Dermis microvascular lymphatic vessel endothelial cell (primary cell): ENCODE measurements at places on chromosomes 16 and 17. TPM values are rescaled to one million over a fixed set of nuclear protein-coding genes. Genes with fewer than 3 reads are reported as not detected.

DNA sequence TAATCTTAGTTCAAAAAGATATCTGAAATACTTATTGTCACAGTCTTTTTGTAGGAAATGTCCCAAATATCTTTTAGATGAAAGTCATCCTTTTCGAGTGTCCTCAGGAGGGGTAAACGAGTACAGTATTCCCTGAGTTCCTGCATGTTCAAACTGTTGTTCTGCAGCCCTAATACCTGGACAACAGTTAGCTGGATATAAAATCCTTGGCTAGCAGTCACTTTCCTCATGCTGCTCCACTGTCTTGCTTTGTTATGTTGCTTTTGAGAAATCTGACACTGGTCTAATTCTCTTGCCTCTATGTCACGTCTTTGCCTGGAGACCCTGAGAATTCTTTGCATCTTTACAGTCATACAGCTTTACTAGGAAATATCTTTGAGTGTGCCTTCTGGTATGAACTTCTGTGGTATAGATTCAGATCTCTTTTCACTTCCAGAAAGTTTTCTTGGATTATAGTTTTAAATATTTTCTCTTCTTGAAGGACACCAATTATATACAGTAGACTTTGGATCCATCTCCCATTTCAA is 9.5 kb downstream of the MBTD1 start:
- DNase-seq, result no peak

GRCh38 chr17:16932611-16933010 is 39.3 kb downstream of the TNFRSF13B start:
- no peak for DNase-seq

- DNase-seq, result no peak
These were observed 227.2 kb upstream of the MON1B start for GRCh38 chr16:76963614-76964315.

The SETD6 gene
- total RNA-seq, result 7.2 and 16.7 TPM in 2 replicates

DNA sequence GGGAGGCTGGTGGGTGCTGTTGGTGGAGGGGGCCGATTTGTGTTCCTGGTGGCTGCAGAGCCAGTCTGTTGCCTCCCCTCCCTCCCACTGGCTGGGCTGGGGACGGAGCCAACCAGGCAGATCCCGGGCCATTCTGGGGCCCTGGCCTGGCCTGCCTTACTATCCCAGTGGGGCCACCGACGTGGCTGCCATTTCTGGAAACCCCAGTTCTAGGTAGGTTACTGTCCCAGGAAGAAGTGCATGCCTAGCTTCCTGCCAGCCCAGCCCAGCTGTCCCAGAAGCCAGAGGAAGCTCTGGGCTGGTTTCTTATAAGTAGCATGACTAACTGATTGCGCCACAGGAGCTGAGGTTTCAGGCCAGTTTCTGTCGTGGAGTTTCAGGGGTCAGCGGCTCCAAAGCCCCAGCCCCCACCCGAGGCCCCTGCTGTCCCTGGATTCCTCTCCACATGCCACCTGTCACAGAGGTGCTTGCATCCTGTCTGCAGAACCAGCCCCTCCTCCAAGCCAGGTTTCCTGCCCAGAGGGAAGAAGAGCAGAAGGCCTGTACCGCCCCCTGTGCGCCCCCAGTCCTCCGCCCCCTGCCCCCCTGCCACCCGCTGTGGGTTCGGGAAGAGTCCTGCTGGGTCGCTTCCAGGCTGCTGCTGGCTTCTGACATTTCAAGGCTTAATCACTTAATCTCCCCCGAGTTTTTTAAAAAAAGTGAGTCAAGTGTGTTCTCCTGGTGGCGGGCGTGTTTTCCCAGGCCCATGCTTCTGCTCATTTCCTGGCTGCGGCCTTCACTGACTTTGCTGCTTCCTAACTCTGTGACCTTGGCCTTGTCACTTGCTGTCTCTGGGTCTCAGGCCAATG is 13.2 kb downstream of the IL4R start:
- DNase-seq, result no peak

The TMEM98 gene
- 56.6 and 138 TPM in 2 replicates for total RNA-seq

The TBC1D3H gene
- not detected in 2 replicates for total RNA-seq
